ENCODE measurements at places on chromosomes 2 and 18.

DNA sequence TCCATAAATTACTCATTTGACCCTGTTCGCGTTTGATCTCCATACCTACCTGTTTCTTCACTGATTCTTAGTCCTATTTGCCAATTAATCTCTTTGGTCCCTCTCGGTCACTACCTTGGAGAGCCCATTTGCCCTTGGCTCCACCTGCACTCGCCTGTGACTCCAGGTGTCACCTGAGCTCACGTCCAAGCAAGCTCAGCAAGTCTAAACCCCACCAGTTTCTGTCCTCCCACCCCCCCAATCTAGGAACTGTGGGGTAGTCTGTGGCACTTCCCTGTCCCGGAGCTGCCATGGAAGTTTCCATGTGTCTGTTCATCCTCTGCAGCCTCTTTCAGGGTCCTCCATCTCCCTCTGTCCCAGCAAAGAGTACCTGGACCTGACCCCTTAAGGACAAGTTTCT lies 68.1 kb upstream of the BCL2L11 start:
- DNase-seq: no peak

DNA sequence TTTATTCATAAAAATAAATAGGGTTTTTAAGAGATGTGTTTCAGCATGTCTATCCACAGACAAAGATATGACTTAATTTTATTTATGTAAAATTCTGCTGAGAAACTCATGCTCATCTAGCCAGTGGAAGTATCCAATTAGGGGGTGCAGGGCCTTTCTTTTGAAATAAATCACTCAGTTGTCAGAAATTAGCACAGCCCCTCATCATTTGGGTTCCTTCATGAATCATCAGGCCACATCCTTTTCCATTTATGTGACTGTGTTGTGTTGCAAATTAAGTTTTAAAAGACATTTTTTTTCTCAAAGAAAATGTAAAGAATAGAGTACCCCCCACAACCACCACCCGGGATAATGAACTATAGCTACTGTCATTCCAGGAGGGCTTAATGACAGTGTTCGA lies 185.8 kb downstream of the NRP2 start:
- no peak for DNase-seq

- DNase-seq: no peak
Observed at GRCh38 chr18:46054956-46055837, 16.9 kb downstream of the PSTPIP2 start.

DNA sequence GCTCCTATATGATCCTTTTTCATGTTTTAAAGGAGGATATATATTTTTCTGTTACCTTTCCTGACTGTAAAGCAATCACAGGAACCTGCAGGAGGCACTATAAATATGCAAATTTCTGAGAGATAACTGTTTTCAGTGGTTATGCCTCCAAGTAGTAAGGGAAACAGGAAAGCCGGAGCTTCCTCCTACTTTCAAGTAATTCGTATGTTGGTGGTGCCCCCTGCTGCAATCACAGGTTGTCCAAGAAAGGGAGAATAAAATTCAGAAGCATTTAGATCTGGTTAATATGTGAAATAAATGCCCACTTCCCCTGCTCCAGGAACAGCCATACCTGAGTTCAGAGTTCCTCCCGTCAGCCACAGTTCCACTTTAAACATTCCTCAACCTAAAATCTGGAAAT lies 12.0 kb upstream of the BCL11A start:
- DNase-seq: no peak

GRCh38 chr18:59952283-59953007 lies 52.6 kb downstream of the PMAIP1 start:
- DNase-seq: no peak

DNA sequence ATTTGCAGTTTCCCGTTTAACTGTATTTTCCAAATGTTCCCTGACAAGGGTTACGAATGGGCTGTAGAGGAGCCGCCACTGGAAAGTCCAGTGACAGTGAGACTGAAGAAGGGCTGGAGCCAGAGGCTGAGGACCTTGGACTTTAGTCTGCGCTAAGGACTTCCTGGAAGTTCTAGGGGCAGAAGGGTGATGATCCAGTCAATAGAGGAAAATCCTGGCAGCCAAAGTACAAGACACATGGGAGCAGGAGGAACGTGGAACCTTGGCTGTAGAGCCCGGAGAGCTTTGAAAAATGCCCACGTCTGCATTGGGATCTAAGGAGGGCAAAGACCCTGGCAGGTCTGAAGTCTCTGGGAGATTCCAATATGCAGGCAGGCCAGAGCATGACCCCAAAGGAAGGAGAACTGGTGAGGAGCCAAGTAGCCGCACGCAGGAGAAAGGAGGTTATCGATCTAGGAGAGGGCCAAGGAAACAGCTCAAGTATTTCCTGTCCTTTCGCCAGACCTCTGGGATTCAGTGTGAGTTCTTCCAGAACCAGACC lies 28.5 kb downstream of the MBP start:
- no peak for DNase-seq

DNA sequence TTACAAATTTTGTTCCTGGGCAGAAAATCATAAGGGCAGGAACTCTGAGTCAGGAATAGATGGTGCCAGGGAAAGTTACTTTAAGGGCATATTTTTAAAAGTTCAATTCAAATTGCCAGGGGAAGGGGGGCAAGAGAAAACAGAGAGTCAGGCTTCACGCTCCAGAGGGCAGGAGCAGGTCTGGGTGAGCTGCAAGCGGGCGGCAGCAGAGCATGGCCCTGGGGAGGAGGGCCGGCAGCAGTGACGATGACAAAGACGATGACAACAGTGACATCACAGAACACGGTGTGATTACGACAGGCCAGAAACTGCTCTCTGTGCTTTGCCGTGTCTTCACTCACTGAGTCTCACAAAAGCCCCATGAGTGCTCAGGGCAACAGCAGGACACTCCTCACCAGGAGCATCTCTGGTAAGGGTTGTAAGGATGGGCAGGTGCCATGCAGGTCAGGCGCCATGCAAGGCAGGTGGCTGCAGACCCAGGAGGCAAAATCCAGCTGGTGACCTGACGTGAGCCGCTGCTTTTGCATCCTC lies 23.3 kb downstream of the CHST10 start:
- DNase-seq: no peak

DNA sequence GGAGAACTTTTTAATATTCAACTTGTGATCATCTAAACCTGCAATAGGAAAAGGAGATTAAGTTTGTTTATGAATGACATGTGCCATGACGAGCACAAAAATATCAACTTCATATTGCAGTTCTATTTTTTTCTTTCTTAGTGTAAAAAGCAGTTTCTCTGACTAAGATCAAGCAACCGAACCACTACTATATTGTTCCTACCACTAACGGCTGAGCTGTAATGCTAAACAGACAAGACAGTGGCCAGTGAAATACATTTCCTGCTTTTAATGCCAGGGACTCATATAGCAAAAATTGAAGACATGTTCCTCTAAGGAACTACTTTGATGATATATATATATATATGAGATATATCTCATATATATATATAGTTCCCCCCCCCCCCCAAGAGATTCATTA lies 1705.6 kb upstream of the TMEFF2 start:
- no peak for DNase-seq

- DNase-seq: no peak
Observed at GRCh38 chr18:45670281-45670962, 53.6 kb upstream of the SLC14A1 start.

GRCh38 chr2:226875438-226876225 lies 39.8 kb downstream of the RHBDD1 start:
- no peak for DNase-seq

DNA sequence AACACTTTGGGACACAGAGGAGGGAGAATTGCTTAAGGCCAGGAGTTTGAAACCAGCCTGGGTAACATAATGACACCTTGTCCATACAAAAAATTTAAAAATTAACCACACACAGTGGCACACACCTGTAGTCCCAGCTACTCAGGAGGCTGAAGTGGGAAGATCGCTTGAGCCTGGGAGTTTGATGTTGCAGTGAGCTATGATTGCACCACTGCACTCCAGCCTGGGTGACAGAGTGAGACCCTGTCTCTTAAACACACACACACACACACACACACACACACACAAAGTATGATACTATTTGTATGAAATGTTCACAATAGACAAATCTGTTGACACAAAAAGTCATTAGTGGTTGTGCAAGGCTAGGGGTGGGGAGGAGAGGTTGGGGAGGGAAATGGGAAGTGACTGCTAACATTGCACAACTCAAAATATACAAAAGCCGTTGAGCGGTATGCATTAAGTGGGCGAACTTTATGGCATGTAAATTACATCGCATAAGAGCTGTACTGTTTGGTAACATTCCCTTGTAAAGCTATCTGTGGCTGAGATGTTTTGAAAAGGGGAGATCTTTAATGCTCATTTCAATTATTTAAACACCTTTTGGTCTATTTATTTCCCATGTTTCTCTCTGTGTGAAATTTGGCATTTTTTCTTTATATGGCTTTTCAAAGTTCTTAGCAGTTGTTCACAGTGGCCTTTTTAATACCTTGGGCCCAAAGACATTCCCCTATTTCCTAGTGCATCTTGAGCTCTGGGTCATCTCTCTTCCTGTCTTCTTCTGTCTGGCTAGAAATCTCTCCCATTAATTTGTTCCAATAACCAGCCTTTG lies 58.9 kb upstream of the ZNF516 start:
- DNase-seq: no peak

DNA sequence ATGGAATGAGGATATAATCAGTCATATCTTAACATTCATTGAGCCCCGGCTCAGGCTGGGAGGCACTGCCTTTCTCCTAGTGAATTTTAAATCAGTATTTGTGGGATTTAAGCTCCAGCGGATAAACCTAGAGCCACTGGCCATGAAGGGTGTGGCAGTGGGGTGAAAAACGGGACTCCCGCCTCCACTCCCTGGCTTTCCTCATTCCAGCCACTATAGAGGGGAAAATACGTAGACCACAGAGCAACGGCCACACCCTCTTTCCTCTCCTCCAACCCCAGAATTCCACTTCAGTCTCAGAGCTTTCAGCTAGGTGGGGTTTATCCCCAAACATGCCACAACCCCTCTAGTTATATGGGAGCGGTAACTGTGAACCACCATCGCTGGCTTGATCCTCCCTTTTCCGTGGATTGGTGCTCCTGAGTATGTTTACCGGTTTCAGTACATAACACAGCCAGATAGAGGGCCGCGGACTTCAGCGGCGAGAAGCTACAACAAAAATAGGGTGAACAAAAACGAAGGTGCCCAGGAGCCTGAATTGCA lies 70.6 kb upstream of the ITGB6 start:
- DNase-seq: no peak

GRCh38 chr2:71735676-71736075 lies 282.3 kb downstream of the DYSF start:
- no peak for DNase-seq

DNA sequence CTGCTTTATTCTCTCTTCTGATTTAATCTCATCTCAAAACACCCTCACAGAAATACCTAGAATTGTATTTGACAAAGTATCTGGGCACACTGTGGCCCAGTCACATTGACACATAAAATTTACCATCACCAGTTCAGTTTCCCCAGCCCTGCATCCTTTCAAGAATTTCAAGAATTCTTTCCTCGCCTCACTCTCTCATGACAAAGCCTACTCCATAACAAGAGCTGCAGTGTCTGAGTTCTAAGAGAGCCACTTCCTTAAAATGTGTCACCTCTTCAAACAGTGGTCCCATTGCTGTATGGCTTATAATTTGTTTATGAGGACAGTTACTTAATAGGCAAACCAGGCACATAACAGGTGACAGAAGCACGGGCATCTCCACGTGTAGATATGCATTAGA lies 90.9 kb upstream of the STK39 start:
- DNase-seq: no peak

DNA sequence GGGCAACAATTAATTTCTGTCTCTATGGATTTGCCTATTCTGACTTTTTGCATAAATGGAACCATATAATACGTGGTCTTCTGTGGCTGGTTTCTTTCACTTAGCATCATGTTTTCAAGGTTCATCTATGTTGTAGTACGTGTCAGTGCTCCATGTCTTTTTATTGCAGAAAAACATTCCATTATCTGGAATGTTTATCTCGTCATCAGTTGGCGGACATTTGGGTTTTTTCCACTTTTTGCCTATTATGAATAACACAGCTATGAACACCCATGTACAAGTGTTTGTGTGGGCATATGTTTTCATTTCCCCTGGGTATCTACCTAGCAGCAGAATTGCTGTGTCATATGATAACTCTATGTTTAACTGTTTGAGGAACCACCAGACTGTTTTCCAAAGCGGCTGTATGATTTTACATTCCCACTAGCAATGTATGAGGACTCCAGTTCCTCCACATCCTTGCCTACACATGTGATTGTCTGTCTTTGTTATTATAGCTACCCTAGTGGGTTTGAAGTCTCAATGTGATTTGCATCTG lies 49.9 kb downstream of the MYO7B start:
- DNase-seq: no peak

DNA sequence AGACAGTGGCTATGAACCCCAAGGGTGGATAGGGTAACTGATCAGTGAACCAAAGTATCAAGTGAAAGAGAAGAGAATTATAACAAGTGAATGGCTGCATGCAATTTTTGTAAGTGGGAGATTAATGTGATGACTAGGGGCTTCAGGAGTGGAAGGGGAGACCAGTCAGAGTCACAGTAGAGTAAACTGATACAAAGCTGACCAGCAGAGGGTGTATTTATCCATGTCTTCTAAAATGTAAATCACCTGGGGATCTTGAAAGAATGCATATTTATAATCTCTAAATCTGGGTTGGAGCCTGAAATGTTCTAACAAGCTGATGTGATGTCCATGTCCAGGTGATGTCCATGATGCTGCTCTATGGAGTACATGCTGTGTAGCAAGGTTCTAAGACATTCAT lies 1351.3 kb upstream of the CHAC2 start:
- DNase-seq: no peak

DNA sequence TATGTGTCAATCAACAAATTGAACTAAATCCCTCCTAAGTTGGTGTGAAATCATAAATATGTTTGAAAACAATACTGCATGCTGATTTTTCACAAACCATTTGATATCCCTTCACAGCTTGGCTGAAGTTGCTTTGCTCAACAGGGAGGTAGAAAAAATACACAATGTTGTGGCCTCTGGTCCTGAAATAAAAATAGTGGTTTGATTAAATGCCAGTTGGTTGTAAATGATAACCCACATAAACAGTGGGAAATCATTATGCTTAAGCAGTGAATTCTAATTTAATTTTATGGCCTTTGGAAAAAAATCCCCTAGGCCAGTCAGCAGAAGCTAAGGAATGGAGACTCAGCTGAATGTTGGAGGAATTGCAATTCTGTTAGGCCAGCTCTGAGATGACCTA lies 359.4 kb upstream of the CWC22 start:
- no peak for DNase-seq

DNA sequence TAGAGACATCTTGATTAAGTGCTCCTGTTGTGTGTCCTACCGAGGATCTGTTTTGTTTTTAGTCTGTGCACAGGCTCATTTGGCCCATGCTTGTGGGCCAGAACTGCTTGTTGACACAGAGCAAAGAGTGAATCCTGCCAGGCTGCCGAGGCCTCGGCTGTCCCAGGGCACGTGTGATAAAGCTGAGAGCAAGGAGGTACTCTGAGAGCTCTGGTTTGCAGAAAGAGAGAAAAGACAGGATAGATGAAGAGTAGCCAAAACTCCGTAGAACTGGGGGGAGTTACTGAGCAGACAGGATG lies 175.1 kb downstream of the FAM210A start:
- no peak for DNase-seq

DNA sequence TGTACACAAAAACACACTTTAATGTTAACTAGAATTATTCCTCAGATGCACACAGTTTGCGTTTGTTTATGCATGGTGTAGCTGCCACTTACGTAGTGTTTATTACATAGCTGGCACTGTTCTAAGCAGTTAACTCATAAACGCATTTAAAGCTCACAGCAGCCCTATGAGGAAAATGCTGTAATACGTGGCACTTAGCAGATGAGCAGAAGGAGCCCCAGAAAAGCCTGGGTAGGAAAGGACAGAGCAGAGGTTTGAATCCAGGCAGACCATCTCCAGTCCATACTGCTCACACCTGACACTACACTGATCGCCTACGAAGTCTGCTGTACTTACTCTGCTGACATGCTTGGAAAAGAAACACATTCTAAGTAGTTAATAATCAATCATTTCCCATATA lies 66.6 kb downstream of the BCL2 start:
- no peak for DNase-seq
